A549 treated with dexamethasone at 1 μM for 4 hours (cell line): ENCODE measurements at places on chromosomes 6 and 20. TPM values are rescaled to one million over a fixed set of nuclear protein-coding genes. Genes with fewer than 3 reads are reported as not detected.

Gene LY6G5C
- 0.82 to 1.8 TPM (median 1.4 TPM) in 5 replicates for total RNA-seq

Gene BIRC7
- total RNA-seq, result 1.3 to 2.4 TPM (median 1.8 TPM) in 5 replicates

Gene SAMD10
- not detected in 5 replicates for total RNA-seq

Gene ZBP1
- not detected in 5 replicates for total RNA-seq

Gene LST1
- total RNA-seq, result 0.11 TPM in 1 of 5 replicates, not detected in the others

Gene HSPA1L
- total RNA-seq, result 1.1 to 1.8 TPM (median 1.7 TPM) in 5 replicates

Gene ADA
- total RNA-seq, result 49.6 to 60.7 TPM (median 56.3 TPM) in 5 replicates

Gene MOXD1
- total RNA-seq, result 1.2 to 1.7 TPM (median 1.5 TPM) in 5 replicates

Gene HCK
- 0.06 to 0.16 TPM (median 0.12 TPM) in 5 replicates for total RNA-seq

Gene TTK
- 17.9 to 22.0 TPM (median 19.0 TPM) in 5 replicates for total RNA-seq

Gene XPO5
- total RNA-seq, result 24.3 to 29.7 TPM (median 27.4 TPM) in 5 replicates

Gene NMBR
- total RNA-seq, result not detected in 5 replicates

Gene PGM3
- 20.4 to 28.2 TPM (median 25.3 TPM) in 5 replicates for total RNA-seq

Gene MYBL2
- 69.4 to 92.2 TPM (median 84.8 TPM) in 5 replicates for total RNA-seq

Gene PRR18
- 0.07 to 0.29 TPM (median 0.11 TPM) in 5 replicates for total RNA-seq

Gene TMEM242
- 5.1 to 7.0 TPM (median 5.8 TPM) in 5 replicates for total RNA-seq

Gene ACOT13
- 19.3 to 32.2 TPM (median 26.1 TPM) in 5 replicates for total RNA-seq

Gene PCK1
- 0.05 to 0.16 TPM (median 0.13 TPM) in 5 replicates for total RNA-seq

Gene OPN5
- total RNA-seq, result not detected in 5 replicates

Gene LGSN
- 1.9 to 3.7 TPM (median 2.7 TPM) in 5 replicates for total RNA-seq

Gene RHAG
- total RNA-seq, result 0.07 TPM in 1 of 5 replicates, not detected in the others

Gene RUNX2
- total RNA-seq, result 1.4 to 1.9 TPM (median 1.6 TPM) in 5 replicates

Gene TINAG
- total RNA-seq, result 0.14 TPM in 1 of 5 replicates, not detected in the others

Gene CRISP2
- total RNA-seq, result not detected in 5 replicates

Gene KHDC1L
- 0.25 to 0.41 TPM (median 0.28 TPM) in 3 of 5 replicates, not detected in the others for total RNA-seq

Gene DNMT3B
- total RNA-seq, result 2.9 to 4.5 TPM (median 3.7 TPM) in 5 replicates

Gene EPPIN
- not detected in 5 replicates for total RNA-seq
